ENCODE measurements at places on chromosomes 11 and 22.
A peak's percentile ranks its signal among the peaks of the same experiment; 100 is the strongest.

- DNase-seq = peak; percentile 30
These were observed 886 bp downstream of the PITPNM1 start for GRCh38 chr11:67504005-67504949.

GRCh38 chr22:47784991-47785390, 1022.5 kb downstream of the TBC1D22A start:
- DNase-seq = no peak

GRCh38 chr11:124219126-124219525, 21.8 kb upstream of the OR8G1 start:
- DNase-seq = no peak

DNA sequence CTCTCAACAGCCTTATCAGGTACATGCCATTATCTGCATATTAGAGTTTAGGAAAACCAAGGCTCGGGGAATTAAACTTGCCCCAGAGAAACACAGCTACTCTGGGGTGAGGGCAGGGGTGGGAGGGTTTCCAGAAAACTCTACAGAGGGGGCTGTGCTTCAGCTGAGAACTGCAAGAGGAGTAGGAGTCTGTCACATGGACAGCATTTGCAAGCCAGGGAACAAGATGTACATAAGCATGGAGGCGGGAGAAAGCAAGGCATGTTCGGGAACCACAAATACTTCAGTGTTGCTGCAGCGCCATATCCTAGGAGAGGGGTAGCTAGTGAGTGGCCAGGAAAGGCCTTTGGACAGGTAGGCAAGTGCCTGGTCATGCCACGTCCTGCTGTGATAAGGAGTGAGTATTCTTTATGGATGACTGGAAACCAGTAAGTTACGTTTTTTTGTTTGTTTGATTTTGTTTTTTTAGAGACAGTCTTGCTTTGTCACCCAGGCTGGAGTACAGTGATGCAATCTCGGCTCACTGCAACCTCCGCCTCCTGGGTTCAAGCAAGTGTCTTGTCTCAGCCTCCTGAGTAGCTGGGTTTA, 57.2 kb downstream of the GRAMD1B start:
- DNase-seq = no peak

DNA sequence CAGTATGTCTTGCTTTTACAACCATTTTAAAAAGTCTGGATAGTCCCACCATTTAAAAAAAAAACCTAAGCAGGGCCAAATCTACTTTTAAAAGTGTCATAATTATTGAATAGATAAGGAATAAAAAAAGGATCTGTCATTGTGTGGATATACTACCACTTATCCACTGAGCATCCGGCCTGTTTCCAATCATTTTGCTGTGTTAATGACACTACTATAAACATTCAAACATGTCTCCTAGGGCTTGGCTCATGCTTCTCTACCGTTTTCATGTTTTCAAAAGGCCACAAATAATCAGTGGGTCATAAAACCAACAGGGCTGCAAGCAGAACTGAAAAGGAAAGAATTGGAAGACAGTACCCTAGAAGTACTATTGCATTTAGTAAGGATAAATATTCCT, 12.5 kb upstream of the C22orf39 start:
- no peak for DNase-seq

GRCh38 chr22:45786726-45787125, 115.1 kb downstream of the ATXN10 start:
- no peak for DNase-seq

Measured in activated T-helper 2 cell treated with anti-CD3 and anti-CD28 coated beads, Interferon-gamma antibody, Interleukin-2, Interleukin-4, amounts not matched to agents 10 μg/mL and 5 μg/mL and 100 μg/mL, durations not matched to agents 14 hours and 24 hours and 36 hours (primary cell).